ENCODE measurements at places on chromosomes 2 and 18.
A peak's percentile ranks its signal among the peaks of the same experiment; 100 is the strongest.

- DNase-seq = no peak
Observed at GRCh38 chr18:69528435-69528834, 127.7 kb downstream of the DOK6 start.

DNA sequence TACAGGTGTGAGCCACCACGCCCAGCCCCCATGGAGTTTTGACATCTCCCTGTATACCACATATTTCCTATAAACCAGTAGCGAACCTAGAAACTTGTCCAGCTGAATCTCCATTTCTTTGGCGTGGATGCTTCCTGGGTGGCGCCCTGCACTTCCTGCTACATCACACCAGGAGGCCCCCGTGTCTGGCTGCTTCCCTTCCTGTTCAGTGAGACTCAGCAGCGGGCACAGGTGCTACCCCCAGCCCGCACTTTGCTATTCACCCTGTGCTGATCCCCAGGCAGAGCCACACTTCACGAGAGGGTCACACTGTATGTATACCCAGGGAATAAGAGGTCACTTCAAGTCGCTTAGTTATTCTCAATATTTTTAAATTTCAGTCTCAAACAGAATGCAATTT lies 35.0 kb downstream of the CYP27C1 start:
- no peak for DNase-seq

GRCh38 chr2:20429528-20429927 lies 17.3 kb upstream of the RHOB start:
- DNase-seq = no peak

DNA sequence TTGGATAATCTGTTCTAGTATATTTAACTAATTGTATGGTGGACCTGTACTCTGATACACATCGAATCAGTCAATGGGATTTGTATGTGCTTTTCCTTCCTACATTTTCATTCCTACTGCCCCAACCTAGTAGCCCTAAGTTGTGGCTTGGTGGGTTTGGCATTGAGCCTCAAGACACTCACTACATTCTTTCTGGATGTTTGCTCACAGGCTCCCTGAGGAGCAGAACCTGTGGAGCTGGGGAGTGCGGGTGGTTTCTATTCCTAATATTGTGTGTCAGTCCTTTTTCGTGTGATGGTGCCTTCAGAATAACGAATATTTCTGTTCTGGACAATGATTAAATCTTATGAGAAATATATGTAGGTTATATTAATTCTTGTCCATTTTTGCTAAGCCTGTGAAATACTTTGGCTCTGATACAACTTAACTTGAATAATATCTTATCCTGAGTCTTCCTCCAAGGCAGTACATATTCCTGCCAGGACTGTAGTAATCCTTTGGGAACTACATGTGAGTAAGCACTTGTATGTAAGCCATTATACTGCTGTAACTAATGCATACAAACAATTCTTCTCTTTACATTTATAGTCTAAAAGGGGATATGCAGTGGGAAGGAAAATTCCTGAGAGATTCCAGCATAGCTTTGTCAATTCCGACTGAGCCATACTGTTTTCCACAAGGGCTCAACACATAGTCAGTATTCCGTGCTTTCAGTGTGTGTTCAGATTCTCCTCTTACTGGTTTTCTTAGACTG lies 150.6 kb downstream of the AGPS start:
- no peak for DNase-seq

DNA sequence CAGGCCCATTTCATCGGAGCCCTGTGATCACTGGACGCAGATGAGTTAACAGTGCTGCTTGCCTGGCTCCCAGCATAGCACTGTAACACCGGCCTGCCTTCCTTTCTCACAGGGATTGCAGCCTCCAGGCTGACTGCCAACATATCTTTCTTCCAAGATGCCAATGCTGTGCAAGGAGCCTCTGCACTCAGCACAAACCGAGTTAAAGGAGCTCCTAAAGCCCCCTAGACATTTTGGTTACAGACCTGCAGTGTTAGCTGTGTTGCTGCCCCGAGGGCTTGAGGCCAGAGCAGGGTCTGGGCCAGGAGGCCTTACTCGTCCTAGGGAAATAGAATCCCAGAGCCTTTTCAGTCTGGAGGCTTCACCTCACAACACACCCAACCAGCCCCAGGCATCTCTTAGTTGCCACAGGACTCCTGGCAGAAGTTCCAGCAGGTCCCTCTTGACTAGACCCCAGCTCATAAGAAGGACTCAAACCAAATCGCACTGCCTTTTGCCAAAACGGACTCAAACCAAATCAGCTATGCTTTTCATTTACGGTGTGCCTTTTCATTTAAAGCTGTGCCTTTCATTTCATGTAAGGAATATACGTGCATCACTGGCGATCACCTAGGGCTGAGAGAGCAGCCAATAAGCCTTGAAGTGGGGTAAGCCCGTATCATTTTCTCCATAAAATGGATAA lies 58.4 kb upstream of the EML4 start:
- no peak for DNase-seq

DNA sequence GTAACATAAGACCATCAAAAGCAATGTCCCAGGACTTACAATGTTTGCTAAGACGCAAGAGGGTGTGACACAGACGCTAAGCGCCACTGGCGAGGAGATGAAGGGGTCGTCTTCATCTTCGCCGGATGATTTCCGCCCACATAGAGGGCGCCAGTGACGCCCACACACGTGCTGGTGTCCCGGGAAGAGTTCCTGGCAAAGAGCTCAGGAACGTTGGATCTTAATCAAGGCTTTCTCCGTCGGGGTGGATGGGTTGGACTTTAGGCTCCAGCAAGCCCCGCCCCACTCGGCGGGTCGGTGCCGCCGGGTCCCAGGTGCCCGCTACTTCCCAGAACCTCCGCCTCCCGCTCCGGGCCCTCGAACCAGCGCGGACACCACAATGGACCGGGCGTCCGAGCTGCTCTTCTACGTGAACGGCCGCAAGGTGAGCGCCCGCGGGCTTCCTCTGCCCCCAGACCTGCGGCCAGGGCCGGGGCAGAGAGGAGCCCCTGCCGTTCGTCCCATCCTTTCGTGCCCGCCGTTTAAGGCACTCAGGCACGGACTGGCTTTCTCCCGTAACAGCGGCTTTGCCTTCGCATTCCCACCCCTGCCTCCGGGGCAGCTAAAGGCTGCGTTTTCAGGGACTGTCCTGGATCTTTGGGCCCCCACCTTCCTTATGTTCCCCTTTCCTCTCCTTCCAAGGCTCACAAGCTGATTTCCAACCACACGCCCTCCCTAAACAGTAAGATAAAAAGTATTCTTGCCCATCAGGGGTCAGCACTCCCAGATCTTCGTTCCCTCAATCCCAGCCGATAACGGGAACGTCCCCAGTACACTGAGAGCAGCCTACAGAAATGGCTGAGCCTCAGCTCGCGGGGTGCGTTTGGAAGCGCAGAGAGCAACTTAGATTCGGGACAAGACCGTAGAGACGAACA lies at the start of gene AOX1:
Gene AOX1, plus strand, starts transcription at position 285 of the 914 bp plus-strand sequence. Its CDS starts 95 bp downstream, at position 380.
- DNase-seq = peak; percentile 33

DNA sequence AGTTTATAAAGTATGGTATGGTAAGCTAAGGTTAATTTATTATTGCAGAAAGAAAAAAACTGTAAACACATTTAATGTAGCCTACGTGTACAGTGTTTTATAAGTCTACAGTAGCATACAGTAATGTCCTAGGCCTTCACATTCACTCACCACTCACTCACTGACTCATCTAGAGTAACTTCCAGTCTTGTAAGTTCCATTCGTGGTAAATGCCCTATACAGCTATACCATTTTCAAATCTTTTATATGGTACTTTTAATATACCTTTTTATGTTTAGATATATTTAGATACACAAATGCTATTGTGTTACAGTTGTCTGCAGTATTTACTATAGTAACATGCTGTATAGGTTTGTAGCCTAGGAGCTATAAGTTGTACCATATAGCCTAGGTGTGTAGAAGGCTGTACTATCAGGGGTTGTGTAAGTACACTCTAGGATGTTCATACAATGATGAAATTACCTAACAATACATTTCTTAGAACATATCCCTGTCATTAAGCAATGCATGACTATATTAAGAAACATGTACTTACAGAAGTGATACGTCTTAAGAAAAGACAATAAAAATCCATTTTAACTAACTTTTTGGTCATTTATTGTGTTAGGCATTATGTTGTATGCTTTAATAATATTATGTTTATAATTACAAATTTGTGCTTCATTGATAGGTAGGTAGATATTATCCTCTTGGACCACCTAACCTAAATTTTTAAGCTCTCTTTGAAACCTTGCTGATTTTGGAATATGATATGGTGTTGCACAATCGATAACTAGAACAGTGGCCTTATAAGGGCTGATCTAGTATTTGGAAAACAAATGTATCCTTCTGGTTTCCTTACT lies 51.9 kb downstream of the VRK2 start:
- DNase-seq = no peak

GRCh38 chr2:73043276-73043675 lies 28.2 kb downstream of the SFXN5 start:
- no peak for DNase-seq

- no peak for DNase-seq
Observed at GRCh38 chr2:6510532-6510931, 355.2 kb downstream of the CMPK2 start.

DNA sequence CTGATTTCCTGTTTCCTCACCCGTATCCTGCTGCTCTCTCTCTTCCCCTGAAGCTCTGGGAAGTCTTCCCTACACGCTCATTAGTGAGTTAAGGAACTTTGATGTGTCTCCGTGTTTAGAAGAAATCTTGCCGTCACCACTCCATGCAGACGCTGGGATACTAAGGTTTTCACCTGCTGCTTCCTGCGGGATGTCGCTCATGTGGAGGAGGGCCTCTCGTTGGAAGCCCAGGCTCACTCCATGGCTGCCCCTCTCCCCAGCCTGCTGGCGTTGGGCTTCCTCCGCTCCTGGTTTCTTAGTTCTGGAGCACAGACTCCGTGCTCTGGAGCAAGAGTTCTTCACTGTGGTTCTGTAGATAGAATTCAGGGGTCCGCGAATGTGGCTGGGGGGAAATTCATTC lies 326.3 kb downstream of the GBX2 start:
- DNase-seq = no peak

- DNase-seq = no peak
Observed at GRCh38 chr2:217934321-217935131, 68.3 kb downstream of the TNS1 start.

DNA sequence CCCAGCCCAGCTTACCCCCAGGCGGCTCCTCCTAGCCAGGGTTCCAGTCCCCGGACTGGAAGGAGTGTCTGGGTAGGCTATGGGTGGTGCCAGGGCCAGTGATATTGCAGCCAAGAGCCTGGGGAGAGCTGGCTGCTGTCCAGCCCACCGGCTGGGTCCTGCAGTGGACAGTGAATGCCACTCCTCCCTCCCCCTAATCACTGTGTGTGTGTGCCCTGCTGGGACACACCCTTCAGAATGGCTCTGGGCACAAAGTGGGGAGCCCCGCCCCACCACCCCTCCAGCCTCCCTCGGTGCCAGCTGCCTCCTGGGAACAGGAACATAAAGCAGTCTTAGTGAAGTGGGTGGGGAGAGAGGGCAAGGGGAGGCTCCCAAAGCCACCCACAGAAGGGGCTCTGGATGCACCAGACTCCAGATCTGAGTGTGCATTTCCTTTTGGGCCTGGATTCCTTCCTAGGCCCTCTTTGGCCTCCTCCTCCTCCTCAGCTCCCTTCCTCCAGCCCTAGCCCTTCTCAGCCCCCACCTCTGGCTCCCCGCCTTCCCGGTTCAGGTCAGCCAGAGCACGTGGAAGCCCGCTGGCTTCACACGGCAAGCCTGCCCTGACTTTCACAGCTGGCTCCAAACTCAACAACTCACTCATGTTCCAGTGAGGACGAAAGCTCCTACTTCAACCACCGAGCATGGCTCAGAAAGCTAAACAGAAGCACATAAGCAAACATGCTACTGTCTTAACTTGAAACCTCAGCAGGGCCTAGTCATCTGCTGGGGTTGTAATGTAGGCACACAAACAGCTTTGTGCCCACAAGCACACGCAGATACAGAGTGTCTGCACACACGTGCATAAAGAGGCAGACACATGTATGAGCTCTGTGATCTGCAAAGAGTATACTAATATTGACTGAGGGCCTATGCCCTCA lies 209.2 kb upstream of the SMAD2 start:
- no peak for DNase-seq

DNA sequence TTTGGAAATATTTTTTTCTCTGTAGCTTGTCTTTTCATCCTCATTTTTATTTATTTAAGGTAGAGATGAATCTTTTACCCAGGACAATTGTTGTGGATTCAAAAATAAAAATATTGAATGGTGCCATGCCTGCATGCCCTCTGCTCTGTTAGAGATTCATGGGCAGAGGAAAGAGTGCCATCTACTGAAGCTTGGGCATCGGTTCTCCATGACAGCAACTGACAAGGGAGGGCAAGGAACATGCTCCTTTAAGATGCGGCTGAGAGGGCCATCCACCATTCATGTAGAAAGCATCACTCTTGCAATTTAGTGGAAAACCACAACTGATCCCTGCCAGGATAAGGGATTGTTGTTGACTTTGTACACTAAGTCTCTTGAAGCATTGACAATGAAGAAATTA lies 79.9 kb downstream of the PARD3B start:
- DNase-seq = no peak

DNA sequence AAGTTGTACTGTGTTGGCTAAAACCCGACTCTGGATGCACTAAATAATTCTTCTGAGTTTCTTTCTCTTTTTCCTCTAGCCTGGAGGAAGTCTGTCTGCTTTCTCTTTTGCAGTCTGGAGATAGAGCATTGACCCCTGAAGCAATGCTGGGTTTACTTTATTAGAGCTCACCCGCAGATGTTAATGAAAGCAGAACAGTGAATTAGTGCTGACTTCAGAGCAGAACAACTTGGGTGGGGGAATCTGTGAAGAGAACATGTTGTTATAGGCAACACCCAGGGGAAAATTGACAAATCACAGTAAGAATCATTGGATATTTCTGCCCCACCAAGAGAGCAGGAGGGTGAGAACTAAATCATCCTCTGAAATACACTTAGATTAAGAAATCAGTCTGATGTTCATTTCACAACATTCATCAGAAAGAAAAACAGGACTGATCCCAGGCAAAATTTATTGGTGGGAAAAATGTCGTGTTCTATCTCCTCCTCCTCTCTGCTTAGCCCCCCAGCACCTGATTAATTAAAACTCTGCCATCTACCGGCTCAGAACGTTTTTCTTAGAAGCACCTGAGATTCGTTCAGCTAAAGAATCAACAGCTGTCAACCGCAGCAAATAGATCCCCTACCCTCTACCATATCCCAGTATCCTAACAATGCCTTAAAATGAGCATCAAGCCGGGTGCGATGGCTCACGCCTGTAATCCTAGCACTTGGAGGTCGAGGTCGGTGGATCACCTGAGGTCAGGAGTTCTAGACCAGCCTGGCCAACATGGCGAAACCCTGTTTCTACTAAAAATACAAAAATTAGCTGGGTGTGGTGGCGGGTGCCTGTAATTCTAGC lies 165.1 kb downstream of the FMNL2 start:
- no peak for DNase-seq

GRCh38 chr18:45275367-45276113 lies 339.7 kb upstream of the SLC14A2 start:
- no peak for DNase-seq

DNA sequence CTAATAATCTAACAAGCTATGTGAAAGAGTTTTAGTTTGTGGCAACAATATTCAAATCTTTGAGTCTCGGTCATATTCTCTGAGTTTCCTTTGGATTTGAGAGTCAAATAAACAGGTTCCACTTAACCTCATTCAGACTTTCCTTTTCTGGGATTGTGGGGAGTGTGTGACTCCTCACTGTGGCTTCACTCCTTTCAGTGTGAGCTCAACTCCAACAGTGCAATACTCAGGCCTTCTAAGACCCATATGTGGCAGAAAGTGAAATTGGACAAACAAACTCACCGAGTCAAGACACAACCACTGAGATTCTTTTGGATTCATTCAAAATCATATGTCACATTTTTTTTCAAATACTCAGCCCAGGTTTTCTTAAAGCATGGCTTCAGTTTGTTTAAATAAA lies 25.4 kb downstream of the SLC9A4 start:
- DNase-seq = no peak

Measured in right renal pelvis (tissue), 4 donors.